ENCODE measurements at places on chromosomes 5 and 9.

DNA sequence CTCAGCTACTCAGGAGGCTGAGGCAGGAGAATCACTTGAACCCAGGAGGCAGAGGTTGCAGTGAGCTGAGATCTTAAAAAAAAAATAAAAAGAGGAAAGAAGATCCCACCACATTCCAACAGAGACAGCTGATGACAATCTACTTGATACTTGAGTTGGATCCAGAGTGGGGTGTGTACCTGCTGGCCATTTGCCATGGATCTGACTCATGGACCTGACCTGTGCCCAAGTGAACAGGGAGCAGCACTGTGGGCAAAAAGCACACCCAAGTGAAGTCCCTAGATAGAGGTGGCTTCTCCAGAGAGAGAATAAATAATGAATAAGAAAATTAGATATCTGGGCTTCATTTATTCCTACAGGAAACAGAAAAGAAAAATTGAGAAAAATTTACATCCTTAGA lies 81.2 kb upstream of the MIER3 start:
- DNase-seq = no peak

- DNase-seq = no peak
Observed at GRCh38 chr5:111127453-111128195, 35.5 kb downstream of the WDR36 start.

- no peak for DNase-seq
Observed at GRCh38 chr5:176862330-176862995, 36.7 kb downstream of the HK3 start.

GRCh38 chr9:115849679-115850412 lies 303.7 kb upstream of the PAPPA start:
- DNase-seq = no peak

- no peak for DNase-seq
Observed at GRCh38 chr5:52119768-52120167, 667.9 kb upstream of the ITGA1 start.

DNA sequence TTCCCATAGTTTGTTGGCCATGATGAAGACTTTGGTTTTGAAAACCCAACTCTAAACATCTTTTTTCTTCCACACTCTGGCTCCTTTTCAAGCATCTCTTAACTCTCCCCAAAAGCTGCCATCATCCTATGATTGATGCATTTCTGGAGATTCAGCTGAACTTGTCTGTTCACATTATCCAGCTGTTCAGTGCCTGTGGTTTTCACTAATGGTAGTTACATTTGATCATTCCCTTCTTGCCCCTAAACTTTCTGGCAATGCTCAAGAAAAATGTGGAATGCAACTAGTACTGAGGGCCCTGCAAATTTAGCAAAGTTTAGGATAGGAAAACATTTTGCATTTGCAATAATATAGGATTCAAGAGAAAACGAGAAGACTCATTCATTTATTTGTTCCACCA lies 267.5 kb downstream of the ENC1 start:
- DNase-seq = no peak

DNA sequence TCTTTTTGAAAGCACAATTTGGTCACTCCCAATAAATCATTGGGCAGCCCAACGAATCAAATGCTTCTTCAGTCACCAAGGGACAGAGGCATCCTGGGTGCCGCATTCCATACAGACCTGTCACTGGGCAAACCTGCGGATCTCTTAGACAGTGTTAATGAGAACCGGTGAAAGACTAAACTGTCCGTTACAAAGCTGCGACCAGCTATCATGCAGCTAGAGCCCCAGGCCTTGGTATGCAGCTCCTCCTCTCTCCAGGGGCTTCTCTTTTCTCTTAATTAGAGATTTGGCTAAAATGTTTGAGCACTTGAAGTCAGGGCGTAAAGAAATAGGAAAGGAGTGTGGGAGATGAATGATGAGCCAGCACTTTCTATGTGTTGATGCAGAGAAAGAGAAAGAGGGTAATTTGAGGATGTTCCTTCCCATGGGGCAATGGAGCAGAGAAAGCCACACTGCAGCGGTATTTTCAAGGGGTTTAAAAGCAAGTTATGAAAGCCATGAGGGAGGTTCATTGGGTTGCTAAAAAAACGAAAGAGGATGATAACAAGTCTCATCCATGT lies 175.3 kb downstream of the RFK start:
- no peak for DNase-seq

- no peak for DNase-seq
Observed at GRCh38 chr9:5720151-5720550, 91.2 kb downstream of the RIC1 start.

GRCh38 chr9:129455151-129455995 lies 165.5 kb downstream of the C9orf50 start:
- DNase-seq = no peak

- DNase-seq = no peak
Observed at GRCh38 chr5:172165465-172165864, 22.6 kb downstream of the STK10 start.

GRCh38 chr5:122169350-122170103 lies 40.2 kb downstream of the ZNF474 start:
- DNase-seq = no peak

DNA sequence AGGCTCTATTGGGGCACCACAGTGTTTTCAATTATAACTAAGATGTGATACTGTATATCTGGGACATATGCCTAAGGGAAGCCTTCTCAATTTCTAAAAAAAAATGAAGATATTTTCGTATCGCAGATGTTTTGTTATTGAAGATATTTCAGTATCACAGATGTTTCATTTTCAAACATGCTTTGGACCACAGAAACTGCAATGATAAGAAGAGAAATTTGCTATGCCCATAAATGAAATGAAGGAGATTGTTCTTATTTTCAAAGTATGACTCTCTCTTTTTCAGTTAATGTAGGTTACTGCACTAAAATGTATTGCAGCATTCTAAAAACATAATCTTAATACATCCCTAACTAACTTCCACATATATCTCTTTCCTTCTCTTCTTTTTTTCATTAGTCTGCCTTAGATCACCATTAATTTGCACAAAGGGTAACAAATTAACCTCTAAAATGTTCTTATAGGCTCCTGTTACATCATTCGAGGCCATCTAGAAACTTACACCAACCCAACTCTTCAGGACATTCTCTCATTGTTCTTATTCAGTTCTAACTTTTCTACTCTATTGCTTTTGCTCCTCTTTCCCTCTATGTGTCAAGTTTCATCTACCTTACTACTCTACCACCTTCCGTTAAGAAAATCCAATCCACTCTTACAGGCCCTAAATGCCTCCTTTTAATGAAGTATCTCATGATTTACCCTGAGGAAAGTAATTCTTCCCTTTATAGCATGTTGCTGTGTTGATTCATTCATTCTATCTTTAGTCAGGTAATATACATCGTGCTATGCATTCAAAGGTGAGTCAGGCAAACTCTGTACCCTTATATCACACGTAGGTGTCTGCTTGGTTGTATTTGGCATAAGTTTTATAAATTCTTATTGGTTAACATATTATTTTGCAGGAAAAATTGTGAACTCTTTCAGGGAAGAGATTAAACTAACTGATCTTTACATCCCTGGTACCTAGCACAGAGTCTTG lies 70.5 kb downstream of the ST8SIA4 start:
- no peak for DNase-seq

- no peak for DNase-seq
Observed at GRCh38 chr5:33981408-33982162, 2.9 kb downstream of the SLC45A2 start.

GRCh38 chr5:168874713-168875380 lies 295.7 kb upstream of the PANK3 start:
- DNase-seq = no peak

DNA sequence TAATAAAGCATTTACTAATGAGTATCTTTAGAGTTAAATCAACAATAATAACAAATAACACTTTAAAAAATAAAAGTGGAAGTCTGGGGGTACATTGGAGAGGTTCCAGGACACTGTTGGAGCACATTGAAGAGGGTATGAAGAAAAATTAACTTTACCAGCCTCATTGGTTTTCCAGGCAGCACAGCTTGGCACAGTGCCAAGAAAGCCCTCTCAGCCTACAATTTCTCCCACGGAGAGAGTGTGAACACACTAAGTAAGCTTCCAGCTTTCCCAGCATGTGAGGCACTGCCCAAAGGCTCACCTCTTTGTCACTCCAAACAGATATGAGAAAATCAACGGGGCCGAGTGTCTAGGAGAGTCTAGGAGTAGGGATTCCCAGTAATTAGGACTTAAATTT lies 1912.8 kb upstream of the NUDT12 start:
- DNase-seq = no peak

- no peak for DNase-seq
Observed at GRCh38 chr5:38259062-38259808, 876 bp downstream of the EGFLAM start.

DNA sequence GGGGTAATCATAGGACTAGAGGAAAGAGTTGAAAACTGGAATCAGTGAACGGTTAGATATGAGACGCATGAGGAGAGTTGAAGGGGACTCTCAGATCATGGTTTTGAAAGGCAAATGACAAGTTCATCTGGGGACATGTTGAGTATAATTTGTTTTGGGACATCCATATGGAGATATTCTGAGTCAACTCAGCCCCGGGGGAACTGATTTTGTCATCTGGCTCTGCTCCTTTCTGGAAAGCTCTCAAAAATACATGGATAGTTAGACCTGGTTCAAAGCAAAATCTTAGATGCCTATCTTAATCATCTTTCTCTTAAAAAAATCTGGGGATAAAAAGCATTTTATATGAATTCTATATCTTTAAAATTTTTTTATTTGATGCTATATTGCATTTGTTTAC lies 161.2 kb downstream of the SNX18 start:
- DNase-seq = no peak

- no peak for DNase-seq
Observed at GRCh38 chr5:148471379-148471778, 87.6 kb downstream of the FBXO38 start.

DNA sequence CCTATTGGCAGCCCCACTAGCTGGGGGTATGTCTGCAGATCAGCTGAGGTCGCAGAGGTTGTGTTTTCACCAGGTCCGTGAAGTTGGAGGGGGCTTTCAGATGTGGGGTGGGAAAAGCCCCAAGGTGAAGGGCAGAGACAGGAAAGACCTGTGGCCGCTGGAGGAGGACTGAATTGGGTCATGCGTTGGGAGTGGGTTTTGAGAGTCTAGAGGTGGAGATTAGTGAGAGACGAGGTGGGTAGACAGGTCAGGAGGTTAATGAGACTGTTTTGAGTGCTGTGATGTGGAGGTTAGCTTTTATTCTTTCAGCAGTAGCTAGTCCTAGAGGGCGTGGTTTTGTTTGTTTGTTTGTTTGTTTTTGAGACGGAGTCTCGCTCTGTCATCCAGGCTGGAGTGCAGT lies 10.3 kb downstream of the SNX30 start:
- DNase-seq = no peak

DNA sequence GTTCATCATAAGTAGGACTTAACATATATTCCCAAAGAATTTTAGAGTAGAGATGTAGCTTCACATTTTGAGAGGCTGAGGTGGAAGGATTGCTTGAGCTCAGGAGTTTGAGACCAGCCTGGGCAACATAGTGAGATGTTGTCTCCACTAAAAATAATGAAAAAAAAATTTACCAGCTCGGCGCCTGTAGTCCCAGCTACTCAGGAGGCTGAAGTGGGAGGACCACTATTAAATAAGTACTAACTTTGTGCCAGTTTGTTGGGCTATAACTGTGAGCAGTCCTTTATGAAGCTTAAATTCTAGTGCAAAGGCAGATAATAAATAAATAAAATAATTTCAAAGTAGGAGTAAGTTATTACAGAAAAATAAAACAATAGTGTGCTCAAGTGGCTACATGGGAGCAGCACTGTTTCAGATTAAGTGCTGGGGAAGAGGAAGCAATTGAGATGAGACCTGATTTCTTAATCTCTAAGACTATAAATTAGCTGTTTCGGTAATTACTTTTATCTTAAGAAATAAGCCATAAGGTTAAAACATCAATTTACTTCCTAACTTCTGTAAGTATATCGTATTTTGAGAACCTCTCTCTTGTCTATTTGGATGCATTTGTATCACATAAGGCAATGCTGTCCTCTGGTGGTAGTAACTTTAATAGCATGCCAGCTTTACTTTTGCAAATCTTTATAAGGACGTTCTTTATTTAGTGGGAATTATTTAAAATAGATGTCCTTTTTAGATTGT lies 98.9 kb downstream of the CSNK1G3 start:
- DNase-seq = peak; percentile 37

DNA sequence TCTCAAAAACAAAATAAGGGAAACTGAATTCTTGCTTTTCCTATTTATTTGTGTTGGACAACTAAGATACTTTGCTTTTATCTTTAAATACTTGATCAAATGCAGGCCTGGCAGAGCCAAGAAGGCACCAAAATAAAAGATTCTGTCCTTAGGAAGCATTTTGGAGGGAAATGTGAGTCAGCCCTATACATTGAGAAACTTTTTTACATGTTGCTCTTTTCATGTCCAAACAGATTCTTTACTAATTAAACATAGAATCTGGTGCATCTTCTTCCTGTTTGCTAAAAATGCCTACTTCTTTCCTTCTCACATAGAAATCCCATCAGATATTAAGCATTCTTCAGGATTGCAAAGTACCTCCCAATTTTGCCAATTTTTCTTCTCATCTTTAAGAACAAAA lies 1160.4 kb downstream of the EFNA5 start:
- DNase-seq = no peak

DNA sequence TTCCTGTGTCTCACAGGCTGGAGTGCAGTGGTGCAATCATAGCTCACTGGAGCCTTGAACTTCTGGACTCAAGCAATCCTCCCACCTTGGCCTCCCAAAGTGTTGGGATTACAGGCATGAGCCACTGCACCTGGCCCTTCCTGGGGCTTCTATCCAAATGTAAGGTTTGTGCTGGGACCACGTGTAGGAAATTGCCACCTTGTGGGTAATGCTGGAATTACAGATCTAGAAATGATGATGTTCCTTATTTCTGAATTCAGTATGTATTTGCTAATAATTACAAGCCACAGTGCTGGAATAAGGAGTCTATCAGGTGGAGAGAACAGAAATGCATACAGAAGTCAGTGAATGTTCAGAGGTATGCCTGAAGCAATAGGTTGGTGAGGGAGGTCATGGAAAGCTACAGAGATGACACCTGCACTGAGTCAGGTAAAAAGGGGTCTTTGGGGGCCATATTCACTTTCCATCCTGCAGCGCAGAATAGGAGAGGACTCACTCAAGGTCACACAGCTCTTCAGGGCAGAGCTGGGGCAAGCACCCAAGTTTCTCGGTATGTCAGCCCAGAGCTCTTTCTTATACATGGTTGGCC lies 8.8 kb upstream of the IGFBPL1 start:
- peak; percentile 12 for DNase-seq

- DNase-seq = peak; percentile 89
Observed at GRCh38 chr5:5494489-5495402, 72.3 kb downstream of the ICE1 start.

DNA sequence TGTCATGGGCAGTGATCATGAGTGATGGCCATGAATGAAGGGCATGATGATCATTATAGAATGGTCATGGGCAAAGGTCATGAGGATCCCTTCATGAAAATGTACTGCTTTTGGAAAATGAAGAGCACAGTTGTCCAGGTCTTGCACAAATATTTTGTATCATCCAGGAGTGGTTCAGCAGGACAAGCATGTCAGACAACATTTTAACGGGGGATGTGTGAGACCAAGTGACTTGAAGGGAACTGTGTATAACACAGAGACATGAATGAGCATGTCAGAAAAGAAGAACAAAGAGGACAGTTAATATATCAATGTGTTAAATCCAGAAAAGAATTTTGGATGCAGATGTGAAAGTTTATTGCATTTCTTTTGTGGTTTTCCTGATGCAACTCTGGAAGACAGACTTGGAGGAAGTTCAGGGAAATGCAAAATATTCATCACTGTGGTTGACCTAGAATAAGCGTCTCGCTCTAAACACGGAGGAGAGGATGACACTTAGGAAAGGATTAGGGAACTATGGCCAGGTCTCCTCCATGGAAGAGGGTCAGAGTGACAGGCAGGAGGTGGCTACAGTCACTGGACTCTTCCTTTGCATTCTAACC lies 116.1 kb upstream of the IRX4 start:
- DNase-seq = no peak

- no peak for DNase-seq
Observed at GRCh38 chr5:61933787-61934626, 372.0 kb upstream of the KIF2A start.
